ENCODE measurements at places on chromosomes 7 and 10. TPM values are rescaled to one million over a fixed set of nuclear protein-coding genes. Genes with fewer than 3 reads are reported as not detected.

The ANXA8L1 gene
- total RNA-seq = not detected

The C10orf143 gene
- 4.5 TPM for total RNA-seq

The RET gene
- 0.13 TPM for total RNA-seq

GRCh38 chr7:18396953-18397352, 98.6 kb upstream of the HDAC9 start:
- DNase-seq = no peak

- no peak for DNase-seq
Observed at GRCh38 chr7:121515630-121516401, 119.7 kb upstream of the FAM3C start.

GRCh38 chr7:727104-727805, at the start of gene PRKAR1B:
PRKAR1B (minus strand) TSS chr7:727281; CDS start chr7:711505, 15,776 bp downstream.
- DNase-seq = peak; percentile 46

- DNase-seq = no peak
Observed at GRCh38 chr10:108303149-108303548, 1138.6 kb upstream of the SORCS1 start.

- no peak for DNase-seq
Observed at GRCh38 chr7:12637819-12638592, 49.4 kb upstream of the ARL4A start.

- no peak for DNase-seq
Observed at GRCh38 chr10:101162677-101163076, 31.6 kb downstream of the TLX1 start.
